ENCODE measurements at places on chromosomes 3 and 15. TPM values are rescaled to one million over a fixed set of nuclear protein-coding genes. Genes with fewer than 3 reads are reported as not detected.

DNA sequence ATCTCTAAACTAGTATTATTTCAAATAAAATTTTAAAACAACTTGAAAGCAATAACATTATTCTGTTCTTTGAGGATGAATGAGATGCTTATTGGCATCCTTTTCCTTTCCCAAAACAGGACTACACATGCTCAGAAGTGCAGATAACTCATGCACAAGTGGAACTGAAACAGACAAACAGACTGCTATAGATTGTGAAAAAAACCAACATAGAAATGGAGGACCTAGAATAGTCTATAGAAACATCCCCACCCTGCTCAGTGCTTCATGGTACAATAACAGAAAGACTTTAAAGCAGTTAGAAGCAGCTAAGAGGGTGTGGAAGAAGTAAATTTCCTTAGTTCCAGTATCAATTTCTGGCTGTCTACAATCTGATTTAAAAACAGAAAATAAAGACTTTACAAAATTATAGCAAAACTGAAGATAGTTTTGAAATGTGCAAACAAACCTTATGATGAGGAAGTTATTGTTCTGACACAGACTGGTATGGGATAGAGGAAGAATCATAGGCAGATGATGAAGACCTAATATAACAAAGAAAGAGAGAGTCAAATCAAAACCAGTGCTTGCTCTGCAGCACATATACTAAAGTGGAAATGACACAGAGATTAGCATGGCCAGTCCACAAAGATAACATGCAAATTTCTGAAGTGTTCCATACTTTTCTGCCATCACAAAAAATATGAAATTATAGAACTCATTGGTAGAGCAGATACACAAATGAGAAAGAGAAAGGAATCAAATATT is 1025.4 kb downstream of the SQOR start:
- no peak for DNase-seq

GRCh38 chr3:128080323-128081080 is 28.3 kb downstream of the SEC61A1 start:
- DNase-seq, result no peak

GRCh38 chr3:160379628-160380214 is 19.3 kb downstream of the IFT80 start:
- no peak for DNase-seq

SPINK8 gene
- not detected for polyA plus RNA-seq

ZSCAN2 gene
- polyA plus RNA-seq, result 8.2 TPM

MNS1 gene
- polyA plus RNA-seq, result 4.9 TPM
